ENCODE measurements at places on chromosomes 3 and 15.

- DNase-seq: no peak
These were observed 59.0 kb downstream of the ARIH1 start for GRCh38 chr15:72532991-72533601.

GRCh38 chr15:74438721-74439316 lies 5.1 kb upstream of the SEMA7A start:
- DNase-seq: peak; percentile 41

DNA sequence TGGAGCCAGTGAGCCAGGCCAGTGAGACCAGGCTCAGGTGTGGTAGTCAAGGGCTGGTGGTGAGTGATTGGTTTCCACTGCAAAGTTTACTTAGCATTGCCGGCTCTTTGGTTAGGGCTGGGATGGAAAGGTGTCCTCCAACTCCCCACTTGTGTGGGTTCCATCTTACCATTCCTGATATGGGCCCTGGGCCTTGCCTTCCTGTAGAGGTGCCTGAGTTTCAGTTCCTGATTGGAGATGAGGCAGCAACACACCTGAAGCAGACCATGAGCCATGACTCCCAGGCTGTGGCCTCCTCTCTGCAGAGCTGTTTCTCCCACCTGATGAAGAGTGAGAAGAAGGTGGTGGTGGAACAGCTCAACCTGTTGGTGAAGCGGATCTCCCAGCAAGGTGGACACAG lies 3.1 kb downstream of the MPI start:
- no peak for DNase-seq

GRCh38 chr3:136838641-136839555 lies 20.0 kb downstream of the SLC35G2 start:
- DNase-seq: no peak

DNA sequence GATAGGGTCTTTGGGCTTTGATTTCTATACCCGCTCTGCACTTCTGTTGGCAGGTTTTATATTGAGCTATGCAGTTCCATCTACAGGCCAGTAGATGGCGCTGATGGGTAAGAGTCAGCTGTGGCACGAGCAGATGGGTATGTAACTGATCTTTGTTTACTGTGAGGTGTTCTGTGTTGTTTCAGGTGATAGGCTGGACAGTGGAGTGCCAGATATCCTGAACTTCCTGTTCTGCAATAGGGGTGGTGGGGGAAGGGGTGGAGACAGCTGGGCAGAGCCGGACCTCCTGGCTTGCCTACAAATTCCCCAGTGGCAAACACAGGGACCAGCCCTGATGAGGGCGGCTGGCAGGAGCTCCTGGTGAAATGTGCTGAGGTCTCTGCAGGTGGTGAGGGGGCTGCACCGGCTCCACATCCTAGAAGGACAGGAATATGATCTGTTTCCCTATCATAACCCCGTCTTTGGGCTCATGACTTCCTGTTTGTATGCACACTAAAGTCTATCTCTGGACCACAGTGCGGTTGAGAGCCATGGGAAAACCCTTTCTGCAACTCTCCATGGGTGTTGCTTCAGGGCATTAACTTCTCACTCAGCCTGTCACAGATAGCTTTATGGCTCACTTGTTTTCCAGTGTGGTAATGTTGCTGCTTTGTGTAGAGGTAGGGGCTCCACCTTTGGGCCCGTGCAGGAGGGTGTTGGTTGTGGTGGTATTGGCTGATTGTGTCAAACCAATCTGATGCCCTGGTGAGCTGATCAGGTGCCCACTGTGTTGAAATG lies 13.4 kb upstream of the FAM98B start:
- peak; percentile 18 for DNase-seq

GRCh38 chr15:94206463-94207167 lies 24.7 kb upstream of the MCTP2 start:
- DNase-seq: no peak

GRCh38 chr15:95559875-95560394 lies 770.6 kb upstream of the NR2F2 start:
- no peak for DNase-seq

All from effector memory CD4-positive, alpha-beta T cell (primary cell).